Adipocyte (in vitro differentiated cells): ENCODE measurements at places on chromosomes 11 and 22.

DNA sequence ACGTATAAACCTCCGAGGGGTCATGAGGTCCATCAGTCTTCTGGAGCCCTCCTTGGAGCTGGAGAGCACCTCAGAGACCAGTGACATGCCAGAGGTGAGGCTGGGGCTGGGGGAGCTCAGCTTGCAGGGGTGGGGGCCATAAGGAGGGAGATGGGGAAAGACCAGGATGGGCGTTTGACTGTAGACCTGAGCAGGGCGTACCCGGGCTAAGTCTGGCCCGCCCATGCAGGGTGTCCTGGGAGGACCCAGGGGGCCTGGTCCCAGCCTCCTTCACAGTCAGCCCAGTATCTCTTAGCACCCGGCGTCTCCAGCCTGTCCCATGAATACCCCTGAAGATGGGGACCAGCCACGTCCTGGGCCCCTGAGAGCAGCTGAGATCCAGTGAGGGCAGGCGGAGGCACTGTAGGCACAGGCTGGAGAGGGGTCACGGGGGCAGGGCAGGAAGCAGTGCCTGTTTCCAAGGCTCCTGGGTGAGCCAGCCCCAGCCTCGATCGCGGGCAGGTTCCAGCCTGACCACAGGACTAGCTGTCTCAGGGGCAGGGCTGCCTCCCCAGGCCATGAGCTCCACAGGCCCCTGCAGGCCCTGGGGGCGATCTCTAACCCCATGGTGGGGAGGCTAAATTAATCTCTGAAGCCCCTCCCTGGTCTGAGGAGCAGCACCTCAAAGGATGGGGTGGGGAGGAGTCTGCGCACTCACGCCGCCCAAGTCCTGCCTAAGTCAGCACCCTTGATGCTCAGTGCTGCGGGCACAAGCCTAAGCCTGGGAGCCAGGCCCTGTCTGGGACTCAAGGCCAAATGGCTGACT lies 7.1 kb downstream of the SSH3 start:
- no peak for DNase-seq

DNA sequence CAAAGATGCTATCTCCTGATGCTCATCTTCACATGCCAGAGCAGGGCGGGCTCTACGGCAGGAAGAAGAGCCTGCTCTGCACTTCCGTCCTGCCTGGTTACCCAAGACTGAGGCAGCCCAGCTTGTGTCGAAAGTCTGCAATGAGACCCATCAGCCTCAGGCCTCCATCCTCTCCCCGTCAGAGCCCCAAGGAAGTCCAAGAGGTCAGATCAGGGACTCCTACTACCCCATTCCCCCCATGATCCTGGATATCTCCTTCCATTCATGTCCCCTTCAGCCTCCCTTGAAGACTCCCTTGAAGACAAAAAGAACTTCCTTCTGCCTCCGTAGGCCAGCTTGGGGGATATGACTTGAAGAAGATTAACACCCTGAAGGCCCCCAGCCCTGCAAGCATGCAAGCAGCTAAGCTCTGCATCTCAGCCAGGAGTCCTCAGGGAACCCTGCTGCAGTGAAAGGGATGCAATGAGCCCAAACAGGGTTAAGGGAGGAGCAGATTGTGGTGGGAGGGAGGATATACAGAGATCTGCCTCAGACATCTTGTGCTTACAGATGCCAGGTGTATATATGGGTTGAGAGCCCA lies 85.6 kb downstream of the TRIM29 start:
- DNase-seq: no peak

DNA sequence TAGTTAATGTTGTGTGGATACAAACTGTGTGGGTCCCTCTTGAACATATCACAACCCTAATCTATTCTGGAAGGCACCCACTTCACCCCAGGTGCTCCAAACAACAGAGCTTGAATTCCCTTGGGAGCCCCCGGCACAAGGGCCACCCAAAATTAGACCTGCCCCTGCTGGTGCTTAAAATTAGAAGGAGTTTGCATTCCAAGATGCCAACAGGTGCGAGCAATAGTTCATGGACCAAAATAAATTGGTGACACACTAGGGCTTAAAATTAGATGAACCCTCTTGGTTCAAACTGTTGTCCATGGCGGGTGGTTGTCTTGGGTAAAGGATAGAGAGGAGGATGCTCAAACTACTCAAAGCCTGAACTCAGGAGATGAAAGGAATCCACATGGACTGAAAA lies 291.5 kb downstream of the MN1 start:
- DNase-seq: no peak

DNA sequence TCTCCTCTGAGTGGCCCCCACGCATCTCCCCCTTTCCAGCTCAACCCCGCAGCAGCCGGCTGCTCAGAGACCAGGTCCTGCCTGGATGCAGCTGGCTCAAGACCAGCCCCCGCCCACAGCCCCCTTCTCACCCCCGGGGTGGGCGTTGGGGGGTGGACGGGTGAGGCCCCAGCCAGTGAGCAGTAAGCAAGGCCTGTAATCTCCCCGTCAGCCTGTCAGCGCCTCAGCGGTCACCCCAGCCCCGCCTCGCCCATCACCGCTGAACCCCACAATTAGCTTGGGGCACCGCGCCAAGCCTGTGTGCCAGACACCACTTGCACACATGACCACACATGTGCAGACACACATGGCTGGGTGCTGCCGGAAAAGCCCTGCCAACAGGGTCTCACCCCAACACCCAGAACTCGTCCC lies 5.9 kb downstream of the PLXNB2 start:
- peak; percentile 11 for DNase-seq

DNA sequence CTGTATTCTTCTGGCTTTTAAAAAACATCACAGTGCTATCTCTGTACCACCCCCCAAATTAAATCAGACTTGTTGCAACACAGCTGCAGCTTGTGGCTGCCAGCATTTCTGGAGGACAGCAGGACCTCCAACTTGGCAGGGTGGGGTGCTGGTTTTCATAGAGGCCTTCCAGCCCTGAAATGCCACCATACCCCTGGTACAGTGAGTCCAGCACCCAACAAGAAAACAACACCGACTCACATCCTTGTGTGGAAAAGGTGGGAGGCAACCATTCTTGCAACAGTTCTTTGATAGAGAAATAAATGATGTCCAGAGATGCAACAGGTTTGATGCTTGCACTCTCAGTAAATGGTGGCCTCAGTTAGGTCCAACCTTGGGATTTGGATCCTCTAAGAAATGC lies 96.0 kb downstream of the ABTB2 start:
- DNase-seq: no peak

GRCh38 chr22:25645964-25646363 lies 81.5 kb downstream of the GRK3 start:
- no peak for DNase-seq
